ENCODE measurements at places on chromosomes 1 and 21.

- no peak for DNase-seq
Measured at GRCh38 chr1:163609858-163610257, 288.1 kb downstream of the NUF2 start.

DNA sequence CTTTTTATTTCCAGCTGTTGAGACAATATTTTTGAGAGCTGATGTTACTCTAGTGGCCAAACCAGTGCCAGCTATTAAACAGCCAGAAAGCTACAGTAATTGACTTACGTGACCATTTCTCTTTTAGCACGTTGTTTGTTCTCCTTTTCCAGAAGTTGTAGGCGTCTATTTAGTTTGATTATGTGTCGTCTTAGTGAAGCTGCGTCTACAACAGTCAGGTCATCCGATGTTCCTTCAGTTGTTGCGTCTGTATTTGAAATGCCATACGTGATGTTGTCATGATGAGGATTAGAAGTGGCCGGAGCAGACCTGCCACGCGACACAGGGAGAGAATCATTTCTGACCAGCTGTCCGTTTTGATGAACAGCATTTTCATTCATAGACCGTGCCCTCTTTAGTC is 38.2 kb downstream of the TMEM51 start:
- DNase-seq: no peak

GRCh38 chr1:153422450-153423068 is 6.2 kb downstream of the S100A7A start:
- DNase-seq: peak; percentile 49

- DNase-seq: no peak
Measured at GRCh38 chr1:204882479-204882878, 11.8 kb downstream of the NFASC start.

DNA sequence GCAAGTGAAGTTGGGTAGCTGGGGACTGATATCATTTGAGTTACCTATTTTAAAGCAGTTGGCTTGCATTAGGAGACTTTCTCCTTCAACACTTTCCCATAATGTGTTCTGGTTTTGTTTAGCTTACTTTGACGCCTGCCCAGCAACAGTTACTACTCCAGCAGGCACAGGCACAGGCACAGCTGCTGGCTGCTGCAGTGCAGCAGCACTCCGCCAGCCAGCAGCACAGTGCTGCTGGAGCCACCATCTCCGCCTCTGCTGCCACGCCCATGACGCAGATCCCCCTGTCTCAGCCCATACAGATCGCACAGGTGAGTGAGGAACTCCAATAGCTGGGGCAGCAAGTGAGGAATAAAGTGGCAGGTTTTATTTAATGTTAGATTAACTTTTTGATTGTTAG is 144.3 kb downstream of the CD247 start:
- no peak for DNase-seq

- no peak for DNase-seq
Measured at GRCh38 chr1:61182049-61182448, 99.7 kb downstream of the NFIA start.

- DNase-seq: no peak
Measured at GRCh38 chr1:118960567-118961136, 27.5 kb downstream of the TBX15 start.

- DNase-seq: no peak
Measured at GRCh38 chr1:150146849-150147542, 2.7 kb upstream of the PLEKHO1 start.

- no peak for DNase-seq
Measured at GRCh38 chr1:3040004-3040403, 18.7 kb downstream of the ACTRT2 start.

DNA sequence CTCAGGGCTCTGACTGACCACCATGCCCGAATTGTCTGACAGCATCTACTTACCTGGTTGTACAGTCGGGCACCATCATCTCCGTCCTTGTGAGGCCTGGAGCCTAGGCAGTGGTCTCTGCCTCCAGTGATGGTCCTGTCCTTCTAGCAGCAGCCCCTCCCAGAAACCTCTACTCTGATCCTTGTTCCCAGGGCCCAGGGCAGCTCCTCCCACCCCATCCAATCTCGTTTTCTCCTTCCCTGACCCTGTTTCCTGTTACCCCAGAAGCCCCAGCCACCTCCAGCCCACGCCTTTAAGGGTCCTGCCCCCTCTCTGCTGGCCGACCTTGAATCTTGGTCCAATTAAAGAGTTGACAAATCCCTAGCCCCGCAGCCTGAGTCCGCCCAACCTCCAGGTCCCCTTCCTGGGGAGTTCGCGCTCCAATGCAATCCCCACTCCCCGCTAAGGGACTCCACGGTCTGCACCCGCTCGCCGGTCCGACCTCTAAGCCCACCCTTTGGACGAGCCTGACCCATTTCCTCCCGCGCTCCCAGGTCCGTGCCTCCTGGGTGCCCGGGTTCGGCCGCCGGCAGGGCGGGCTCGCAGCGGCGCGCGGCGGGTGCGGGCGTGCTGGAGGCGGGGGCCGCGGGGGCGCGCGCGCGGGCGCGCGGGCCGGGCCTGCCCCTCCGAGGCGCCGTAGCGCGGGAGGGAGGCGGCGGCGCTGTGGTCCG is at the start of gene B4GALT2:
TSS of gene B4GALT2 (plus strand) at position 660 of the 710 bp plus-strand sequence. CDS start 1,951 bp downstream, outside the sequence.
- peak; percentile 69 for DNase-seq

- DNase-seq: no peak
Measured at GRCh38 chr21:37425001-37425400, 58.4 kb downstream of the DYRK1A start.

GRCh38 chr1:46622344-46622743 is 5.7 kb upstream of the MOB3C start:
- no peak for DNase-seq

GRCh38 chr1:31781138-31781755 is 17.1 kb upstream of the ADGRB2 start:
- no peak for DNase-seq

GRCh38 chr1:65229201-65229600 is 80.1 kb upstream of the DNAJC6 start:
- no peak for DNase-seq

GRCh38 chr1:183142171-183142570 is 43.9 kb upstream of the LAMC2 start:
- no peak for DNase-seq

GRCh38 chr1:60916906-60917305 is 165.5 kb upstream of the NFIA start:
- no peak for DNase-seq
